Activated CD4-positive, alpha-beta memory T cell treated with anti-CD3 and anti-CD28 coated beads for 36 hours (primary cell): ENCODE measurements at places on chromosomes 4 and X. TPM values are rescaled to one million over a fixed set of nuclear protein-coding genes. Genes with fewer than 3 reads are reported as not detected.

ZNF157 gene
- 0.50 TPM for total RNA-seq

TSC22D3 gene
- 28.2 TPM for total RNA-seq

GRCh38 chrX:49202022-49202421 is 2.0 kb upstream of the SYP start:
- no peaks in the 10 kb centered on the region for H3K36me3 ChIP-seq
- no peak overlapping the region for H3K4me3 ChIP-seq
- H3K27ac ChIP-seq = no peak overlapping the region
- peaks cover 18% of the 10 kb centered on the region for H3K4me1 ChIP-seq
- DNase-seq = no peak
- H3K27me3 ChIP-seq = no peaks in the 10 kb centered on the region

NHSL2 gene
- 0.97 TPM for total RNA-seq

POU3F4 gene
- not detected for total RNA-seq

- no peaks in the 10 kb centered on the region for H3K36me3 ChIP-seq
- H3K4me3 ChIP-seq = no peak overlapping the region
- H3K27ac ChIP-seq = peak overlapping the region; percentile 8
- H3K4me1 ChIP-seq = peaks cover 64% of the 10 kb centered on the region
Measured at GRCh38 chrX:66018585-66019309, 21.1 kb downstream of the VSIG4 start.

DNA sequence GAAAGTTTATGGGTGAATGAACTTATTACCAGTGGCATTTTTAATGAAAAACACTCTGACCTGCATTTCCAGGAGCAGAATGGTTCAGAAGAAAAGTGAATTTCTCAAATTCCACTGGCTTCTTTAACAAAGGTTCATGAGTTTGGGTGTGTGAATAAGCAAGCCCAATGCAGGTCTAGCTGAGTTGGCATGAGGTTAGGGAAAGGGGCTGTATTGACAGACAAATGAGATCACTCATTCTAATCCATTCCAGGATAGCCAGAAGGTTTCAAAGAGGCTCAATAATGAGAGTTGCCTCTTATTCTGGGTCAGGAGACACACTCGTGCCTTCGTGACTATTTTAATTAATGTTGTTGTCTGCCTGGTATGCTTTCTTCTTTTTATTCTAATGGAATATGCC is 43.7 kb upstream of the NPY2R start:
- no peak for DNase-seq
- no peak overlapping the region for H3K27ac ChIP-seq
- no peaks in the 10 kb centered on the region for H3K27me3 ChIP-seq
- H3K4me1 ChIP-seq = no peaks in the 10 kb centered on the region
- H3K4me3 ChIP-seq = no peak overlapping the region

- no peaks in the 10 kb centered on the region for H3K36me3 ChIP-seq
- H3K4me3 ChIP-seq = no peak overlapping the region
- H3K27ac ChIP-seq = no peak overlapping the region
- peaks cover 22% of the 10 kb centered on the region for H3K4me1 ChIP-seq
Measured at GRCh38 chr4:788636-789297, 37.2 kb downstream of the CPLX1 start.

GRCh38 chr4:123350191-123350544 is 46.4 kb upstream of the SPRY1 start:
- DNase-seq = no peak
- no peak overlapping the region for H3K4me3 ChIP-seq
- H3K36me3 ChIP-seq = no peaks in the 10 kb centered on the region
- no peak overlapping the region for H3K27ac ChIP-seq

GRCh38 chr4:148173397-148174017 is 268.7 kb downstream of the NR3C2 start:
- H3K4me3 ChIP-seq = no peak overlapping the region
- DNase-seq = no peak
- H3K27me3 ChIP-seq = no peaks in the 10 kb centered on the region
- no peak overlapping the region for H3K27ac ChIP-seq
- peaks cover 23% of the 10 kb centered on the region for H3K4me1 ChIP-seq

GRCh38 chrX:20320461-20321159 is 53.9 kb upstream of the RPS6KA3 start:
- H3K27me3 ChIP-seq = no peaks in the 10 kb centered on the region
- H3K27ac ChIP-seq = no peak overlapping the region
- peaks cover 23% of the 10 kb centered on the region for H3K4me1 ChIP-seq

SERTM2 gene
- total RNA-seq = not detected

ATP1B4 gene
- total RNA-seq = not detected
